NCI-H1105 treated with DMSO at 0.1 percent for 48 hours (cell line): ENCODE measurements at places on chromosomes 4 and X.

DNA sequence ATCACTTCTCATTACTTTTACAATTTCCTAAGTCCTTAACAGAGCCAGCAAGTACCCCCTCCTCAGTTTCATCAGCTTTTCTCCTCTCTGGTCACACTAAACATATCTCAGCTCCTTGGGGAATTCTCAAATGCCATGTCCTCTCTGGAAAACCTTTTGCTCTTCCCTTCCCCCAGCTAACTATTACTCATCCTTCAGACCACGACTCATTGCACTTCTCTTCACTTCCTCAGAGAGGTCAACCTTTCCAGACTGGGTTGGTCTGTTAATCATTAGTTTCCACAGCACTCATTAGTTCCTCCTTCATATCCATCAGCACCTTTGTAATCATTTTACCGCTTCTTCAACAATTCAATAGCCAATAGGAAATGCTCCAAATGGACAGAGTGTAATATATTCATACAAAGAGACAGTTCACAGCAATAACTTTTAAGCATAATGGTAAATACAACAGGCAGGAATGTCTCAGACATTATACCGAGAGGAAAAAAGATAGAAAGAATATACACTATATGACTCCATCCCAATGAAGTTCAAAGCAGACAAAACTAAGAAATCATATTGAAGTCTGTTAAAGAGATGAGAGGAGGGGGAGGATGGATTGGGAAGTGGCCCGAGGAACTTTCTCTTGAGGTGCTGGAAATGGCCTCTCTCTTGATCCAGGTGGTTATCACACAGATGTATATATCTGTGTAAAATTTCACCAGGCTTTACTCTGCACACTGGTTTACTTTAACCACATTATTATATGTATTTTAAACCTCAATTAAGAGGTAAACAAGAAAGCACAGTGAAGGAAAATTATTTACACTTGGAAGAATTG lies 39.6 kb downstream of the DDX60L start:
- no peak for DNase-seq

DNA sequence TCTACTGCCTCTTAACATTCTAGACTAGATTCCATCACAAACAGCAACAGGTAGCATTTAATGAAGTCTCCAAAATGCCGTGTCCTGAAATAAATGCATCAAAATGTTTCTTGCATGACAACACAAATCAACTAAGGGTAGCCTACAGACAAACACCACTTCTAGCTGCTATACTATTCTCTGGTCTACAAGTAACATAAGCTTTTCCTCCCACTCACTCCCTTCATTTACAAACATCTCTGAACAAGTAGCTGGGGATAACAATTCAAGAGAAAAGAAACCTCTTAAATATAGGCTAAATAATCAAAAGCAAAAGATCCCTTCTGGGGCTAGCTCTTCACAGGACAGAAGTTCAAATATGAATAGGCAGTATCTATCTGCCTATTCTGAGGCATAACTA lies 20.8 kb downstream of the PPP3CA start:
- DNase-seq: no peak

DNA sequence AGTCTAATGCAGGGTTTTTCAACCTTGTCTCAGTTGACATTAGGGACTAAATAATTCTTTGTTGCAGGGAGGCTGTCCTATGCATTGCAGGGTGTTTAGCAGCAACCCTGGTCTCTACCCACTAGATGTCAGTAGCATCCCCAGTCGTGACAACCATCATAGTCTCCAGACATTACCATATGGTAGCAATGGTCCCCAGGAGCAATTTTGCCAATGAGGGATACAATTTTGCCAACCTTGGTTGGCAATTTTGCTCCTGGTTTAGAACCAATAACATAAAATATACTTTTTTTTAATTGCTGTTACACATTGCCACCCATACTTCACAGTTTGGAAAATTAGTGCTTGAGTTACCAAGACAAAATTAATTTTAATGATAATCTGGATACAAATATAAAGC lies 6.0 kb downstream of the EREG start:
- DNase-seq: peak; percentile 34

- DNase-seq: no peak
Observed at GRCh38 chr4:174628191-174628590, 105.9 kb upstream of the HPGD start.

DNA sequence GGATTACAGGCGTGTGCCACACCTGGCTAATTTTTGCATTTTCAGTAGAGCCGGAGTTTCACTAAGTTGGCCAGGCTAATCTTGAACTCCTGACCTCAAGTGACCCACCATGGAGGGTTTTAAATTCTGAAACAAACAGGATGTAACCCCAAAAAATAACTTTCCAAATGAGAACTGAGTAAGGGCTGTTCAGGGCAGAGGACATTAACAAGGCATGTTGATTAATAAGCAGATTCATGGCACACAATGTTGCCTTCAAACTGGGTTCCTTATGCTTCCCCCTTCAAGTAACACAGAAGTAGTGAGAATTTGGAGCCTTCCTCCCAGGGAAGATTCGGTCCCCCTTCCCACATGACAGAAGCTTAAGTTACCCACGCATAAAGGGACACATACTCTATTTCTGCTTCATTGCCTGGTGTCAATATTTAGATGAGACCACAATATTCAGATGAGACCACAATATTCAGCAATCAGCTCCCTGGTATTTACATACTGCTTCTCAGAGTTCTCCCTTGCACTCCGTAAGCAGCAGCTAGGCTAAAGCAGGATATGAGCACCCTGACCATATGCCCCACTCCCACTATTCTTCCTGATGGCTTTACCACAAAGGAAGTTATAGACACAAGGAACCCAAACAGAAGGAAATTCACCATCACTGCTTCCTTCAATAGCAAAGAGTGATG lies 21.4 kb downstream of the GRSF1 start:
- no peak for DNase-seq

DNA sequence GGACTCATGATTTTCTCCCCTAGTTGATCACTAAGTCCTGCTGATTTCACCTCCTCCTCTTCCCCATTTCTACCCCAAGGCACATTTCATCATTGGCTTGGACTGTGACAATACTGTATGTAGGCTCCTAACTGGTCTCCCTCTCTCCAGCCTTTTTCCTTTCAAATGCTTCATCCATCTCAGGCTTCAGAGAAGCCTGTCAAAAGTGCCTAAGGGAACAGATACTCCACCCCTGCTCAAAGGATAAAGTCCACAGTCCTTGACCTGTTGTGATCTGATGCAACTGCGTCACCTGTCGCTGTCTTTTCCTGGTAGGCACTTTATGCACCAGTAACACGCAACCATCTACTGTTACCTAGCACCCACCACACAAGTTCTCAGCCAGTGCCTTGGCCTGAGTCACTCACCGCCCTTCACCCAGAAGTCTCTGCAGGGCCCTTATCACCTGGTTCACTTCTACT lies 12.8 kb downstream of the SCARB2 start:
- DNase-seq: no peak

DNA sequence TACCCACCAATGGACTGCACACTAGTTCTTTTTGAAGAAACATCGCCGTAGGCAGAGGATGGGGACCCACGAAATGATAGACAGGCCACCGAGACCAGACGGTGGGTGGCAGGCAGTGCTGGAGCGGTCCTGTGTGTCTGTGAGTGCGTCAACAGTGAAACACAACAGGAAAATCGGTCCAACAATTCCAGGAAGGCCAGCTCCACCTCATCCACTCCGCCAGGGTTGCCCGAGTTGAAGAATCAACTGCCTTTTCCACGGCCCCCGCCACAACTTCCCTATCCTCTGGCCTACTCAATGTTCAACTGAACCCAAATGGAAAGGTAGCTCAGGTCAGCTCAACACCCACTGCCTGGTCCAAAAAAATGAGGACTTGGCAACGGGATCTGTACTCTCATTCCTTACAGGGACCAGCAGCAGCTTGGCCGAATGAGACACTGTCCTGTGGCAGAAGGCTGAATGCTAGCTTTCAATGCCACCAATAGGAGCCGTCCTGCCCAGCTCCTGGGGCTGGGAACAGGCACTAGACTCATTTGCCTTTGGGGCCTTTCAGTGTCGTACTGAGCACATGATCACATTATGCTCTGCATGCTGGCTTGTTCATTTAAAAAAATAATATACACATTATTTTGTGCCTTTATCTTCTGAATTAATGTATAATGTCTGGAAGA lies 43.5 kb downstream of the MID1 start:
- DNase-seq: no peak

DNA sequence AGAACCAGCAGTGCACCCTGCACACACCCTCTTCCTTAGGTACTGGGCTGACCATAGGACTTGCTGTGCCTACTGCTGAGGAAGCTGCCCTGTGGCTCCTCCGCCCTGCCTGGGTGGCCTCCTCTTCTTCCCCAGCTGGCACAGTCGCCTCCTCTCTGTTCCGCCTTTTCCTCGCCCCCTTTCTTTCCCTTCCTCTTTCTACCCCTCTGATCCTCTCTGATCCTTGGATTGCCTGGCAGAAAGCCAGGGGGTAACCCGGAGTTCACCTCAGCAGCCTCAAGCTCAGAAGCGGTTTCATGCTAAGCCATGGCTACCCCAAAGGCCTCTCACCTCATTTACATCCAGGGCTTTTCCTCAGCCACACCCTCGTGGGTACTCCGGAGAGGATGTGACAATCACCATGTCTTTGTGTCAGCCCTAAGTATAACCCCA lies 136.2 kb downstream of the SMIM20 start:
- DNase-seq: no peak

- DNase-seq: no peak
Observed at GRCh38 chrX:11264925-11265324, 28.3 kb upstream of the AMELX start.

DNA sequence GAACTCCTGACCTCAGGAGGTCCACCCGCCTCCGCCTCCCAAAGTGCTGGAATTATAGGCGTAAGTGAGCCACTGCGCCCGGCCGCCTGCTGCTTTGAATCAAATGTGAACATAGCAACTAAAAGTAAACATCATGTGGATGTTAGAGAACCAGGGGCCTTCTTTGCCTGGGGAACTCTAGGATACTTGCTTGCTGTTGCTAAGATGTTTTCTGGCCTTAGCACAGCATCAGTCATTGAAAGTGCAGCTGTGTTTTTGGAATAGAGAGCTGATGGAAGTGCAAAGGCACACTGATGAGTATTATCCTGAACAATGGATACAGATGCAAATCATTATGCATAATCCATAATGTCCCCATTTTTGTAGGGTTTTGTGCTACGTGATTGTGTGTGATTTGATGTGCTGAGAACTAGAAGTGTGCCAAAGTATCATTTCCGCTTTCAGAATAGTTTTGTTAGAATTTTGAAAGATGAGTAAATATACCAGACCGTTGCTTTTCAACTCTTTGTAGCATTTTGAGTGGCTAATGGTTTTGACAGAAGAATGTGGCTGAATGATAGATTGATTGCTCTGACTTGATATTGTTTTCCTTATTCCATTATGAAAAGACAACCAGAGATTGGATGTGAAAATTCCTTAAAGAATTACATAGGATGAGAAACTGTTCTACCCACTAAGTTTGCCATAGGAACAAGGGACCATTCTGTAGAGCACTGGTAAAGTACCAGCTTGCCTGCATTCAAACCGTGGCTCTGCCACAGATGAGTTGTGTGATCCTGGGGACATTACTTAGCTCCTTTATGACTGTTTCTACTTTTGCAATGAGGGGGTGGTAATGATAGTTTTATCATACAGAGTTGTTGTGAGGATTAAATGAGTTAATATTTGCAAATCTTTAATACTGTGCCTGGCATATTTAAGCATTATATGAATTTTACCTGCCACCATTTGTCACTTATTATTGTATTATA lies 74.7 kb downstream of the REPS2 start:
- no peak for DNase-seq

DNA sequence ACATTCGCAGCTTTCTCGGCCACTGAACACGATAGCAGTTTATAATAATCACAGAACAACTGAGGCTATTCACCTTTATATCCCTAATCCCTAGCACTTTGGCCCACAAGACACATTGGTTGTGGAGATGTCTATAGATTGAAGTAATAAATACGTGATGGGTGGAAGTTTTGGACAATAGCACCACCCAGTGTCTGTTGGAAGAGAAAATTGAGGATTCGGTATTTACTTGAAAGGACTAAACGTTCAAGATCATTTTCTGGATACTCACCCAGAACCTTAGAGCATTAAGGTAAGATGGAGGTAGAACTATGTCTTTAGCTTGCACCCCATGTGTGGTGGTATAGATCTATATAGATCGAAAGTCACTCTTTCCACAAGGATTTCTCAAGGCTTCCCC lies 787 bp upstream of the TMSB15A start:
- DNase-seq: peak; percentile 17

DNA sequence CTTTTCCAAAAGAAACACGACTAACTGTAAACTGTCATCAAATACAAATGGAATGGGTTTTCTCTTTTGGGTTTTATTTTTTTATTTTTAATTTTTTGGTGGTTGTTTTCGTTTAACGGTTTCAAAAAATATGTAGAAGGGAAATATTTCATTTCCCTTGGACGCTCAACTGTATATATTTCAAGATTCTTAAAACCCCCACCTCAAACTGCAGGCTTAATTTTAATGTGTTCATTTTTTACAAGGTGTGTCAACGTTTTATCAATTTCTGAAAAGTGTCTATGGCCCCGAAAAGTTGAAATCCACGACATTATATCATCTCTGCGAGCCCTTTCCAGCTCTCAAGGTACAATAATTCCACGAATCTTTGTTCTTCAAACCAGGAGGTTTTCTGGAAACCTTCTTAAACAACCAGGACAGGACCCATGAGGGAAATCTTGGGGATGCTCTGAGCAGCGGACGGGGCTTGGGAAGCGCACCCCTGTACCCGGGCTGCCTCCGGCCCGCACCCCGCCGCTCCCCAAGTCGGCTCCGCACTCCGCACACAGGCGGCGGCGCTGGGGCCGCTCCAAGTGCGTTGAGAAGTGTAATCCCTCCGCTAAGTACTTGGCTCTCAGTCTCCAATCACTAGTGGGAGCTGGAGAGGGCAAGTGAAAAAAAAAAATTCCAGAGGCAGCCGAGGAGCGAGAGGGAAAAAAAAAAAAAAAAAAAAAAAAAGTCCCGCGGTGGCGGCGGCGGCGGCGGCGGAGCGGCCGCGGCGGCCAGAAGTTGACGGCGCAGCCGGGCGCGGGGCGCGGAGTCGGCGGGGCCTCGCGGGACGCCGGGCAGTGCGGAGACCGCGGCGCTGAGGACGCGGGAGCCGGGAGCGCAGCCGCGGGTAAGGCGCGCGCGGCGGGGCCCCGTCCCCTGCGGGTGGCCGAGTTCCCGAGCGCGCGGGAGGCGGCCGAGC lies at the start of gene BMPR1B:
Gene BMPR1B, plus strand, starts transcription at position 764 of the 949 bp plus-strand sequence. CDS start 346,470 bp downstream, outside the sequence.
- DNase-seq: no peak

GRCh38 chrX:115452251-115452650 lies 108.7 kb upstream of the PLS3 start:
- no peak for DNase-seq

DNA sequence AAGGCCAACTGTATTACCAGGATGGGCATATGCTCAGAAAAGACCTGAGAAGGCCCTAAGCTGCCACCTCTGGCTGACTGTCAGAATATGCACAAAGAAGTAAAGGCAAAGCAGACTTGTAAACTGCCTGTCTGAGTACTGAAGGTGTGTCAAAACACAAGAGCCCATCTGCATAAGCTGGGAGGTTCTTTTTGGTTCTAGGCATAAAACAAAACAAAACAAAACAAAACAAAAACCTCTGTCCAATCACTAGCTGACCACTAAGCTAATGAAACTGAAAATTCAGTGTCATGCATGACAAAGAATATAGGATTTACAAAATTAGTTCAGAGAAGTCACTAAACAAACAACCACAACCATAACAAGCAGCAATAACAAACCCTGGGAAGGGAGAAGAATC lies 20.6 kb downstream of the SH3D19 start:
- no peak for DNase-seq
